ENCODE measurements at places on chromosomes 6 and 20.

- DNase-seq = no peak
Observed at GRCh38 chr20:50636601-50637540, 54.5 kb downstream of the RIPOR3 start.

GRCh38 chr20:40019510-40019909 is 669.5 kb downstream of the MAFB start:
- DNase-seq = no peak

GRCh38 chr20:60008130-60008808 is 50.0 kb downstream of the CDH26 start:
- no peak for DNase-seq

- no peak for DNase-seq
Observed at GRCh38 chr6:154613137-154613676, 102.7 kb upstream of the CNKSR3 start.

DNA sequence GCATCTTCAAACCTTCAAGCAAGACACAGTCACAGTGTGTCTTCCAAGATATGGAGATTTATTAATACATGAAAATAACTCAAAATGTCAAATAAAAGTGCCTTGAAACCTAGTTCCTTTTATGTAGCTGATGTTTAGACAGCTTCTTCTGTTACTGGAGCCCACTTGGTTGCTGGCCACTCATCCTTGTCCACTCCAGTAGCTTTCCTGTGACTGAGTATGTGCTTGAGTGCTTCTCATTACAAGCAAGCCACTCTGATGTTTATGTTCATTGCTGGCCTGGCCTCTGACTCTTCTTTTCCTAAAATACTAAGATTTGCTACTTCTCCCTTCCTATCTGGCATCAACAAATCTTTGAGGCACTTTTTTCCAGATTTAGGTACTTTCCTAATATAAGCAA is 545.2 kb upstream of the MAN1A1 start:
- no peak for DNase-seq

GRCh38 chr6:1535295-1535694 is 74.4 kb upstream of the FOXC1 start:
- no peak for DNase-seq

GRCh38 chr6:54415517-54415916 is 107.3 kb downstream of the TINAG start:
- DNase-seq = no peak

DNA sequence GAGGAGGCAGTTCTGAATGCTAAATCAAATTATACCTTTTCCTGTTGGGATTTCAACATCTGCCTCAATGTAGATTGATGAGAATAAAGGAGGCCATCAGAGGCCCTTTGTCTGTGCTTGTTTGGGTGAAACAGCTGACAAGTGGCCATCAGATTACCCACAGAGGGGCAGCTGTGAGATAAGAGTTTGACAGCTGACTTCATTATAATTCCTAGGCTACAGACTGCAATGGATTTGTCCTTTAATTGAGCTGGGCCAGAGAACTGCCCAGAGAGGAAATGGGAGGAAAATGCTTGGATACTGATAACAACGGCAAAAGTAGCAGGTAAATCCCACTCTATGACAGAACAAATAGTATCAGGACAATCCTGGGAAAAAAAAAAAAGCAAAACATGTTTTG is 649.4 kb downstream of the HDGFL1 start:
- DNase-seq = no peak

GRCh38 chr20:59062081-59062480 is 19.5 kb upstream of the PRELID3B start:
- no peak for DNase-seq

- no peak for DNase-seq
Observed at GRCh38 chr6:105227295-105227767, 47.5 kb upstream of the POPDC3 start.

GRCh38 chr6:163564534-163564933 is 150.0 kb downstream of the QKI start:
- DNase-seq = no peak

DNA sequence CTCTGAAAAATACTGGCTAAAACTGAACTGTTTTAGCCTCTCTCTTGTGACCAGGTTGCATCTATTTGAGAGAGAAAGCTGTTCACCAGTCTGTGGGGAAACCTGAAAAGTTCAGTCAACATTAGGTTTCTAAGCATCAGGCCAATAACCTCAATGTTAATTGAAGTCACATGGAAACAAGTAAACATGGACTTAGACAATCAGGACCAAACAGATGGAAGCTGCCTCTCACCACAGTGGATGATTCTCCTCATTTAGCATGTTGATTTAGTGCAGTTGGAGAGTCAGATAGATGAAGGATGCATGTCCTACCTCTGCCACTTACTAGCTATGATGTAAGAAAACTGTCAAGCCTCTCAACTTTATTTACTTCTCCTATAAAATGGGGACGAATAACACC is 18.2 kb downstream of the SCGN start:
- DNase-seq = no peak

DNA sequence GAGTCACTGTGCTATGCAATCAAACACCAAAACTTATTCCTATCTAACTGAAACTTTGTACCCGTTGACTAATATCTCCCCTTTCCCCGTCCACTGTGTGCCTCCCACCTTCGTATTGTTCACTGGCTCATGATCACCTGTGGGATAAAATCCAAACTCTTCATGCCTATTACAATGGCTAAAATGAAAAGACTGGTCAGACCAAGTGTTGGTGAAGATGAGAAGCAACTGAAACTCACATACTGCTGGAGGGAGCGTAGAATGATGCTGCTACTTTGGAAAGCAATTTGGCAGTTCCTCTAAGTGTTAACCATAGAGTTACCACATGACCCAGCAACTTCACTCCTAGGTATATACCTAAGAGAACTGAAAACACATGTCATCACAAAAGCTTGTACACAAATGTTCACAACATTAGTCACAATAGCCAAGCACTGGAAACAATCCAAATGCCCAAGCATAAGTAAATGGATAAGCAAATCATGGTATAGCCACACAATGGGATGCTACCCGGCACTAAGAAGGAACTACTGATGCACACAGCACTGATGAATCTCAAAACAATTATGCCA is 13.1 kb downstream of the RPS10 start:
- no peak for DNase-seq

DNA sequence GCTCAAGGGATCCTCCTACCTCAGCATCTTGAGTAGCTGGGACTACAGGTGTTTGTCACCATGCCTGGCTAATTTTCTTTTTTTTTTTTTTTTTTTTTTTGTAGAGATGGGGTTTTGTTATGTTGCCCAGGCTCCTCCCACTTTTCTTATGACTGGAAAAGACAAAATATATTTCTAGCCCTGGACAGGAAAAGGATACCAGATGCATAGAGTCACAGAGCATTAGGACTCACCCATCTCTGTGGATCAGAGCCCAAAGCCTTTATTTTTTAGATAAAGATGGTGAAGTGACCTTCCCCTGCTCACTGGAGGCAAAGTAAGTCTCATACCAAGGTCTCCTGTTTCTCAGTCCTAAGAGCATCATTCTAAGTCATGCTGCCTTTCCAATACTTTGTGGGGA is 3.4 kb downstream of the TRIM10 start:
- no peak for DNase-seq

GRCh38 chr6:45987856-45988255 is 27.8 kb downstream of the CLIC5 start:
- no peak for DNase-seq

GRCh38 chr6:166162599-166163342 is 4.9 kb downstream of the TBXT start:
- DNase-seq = no peak

DNA sequence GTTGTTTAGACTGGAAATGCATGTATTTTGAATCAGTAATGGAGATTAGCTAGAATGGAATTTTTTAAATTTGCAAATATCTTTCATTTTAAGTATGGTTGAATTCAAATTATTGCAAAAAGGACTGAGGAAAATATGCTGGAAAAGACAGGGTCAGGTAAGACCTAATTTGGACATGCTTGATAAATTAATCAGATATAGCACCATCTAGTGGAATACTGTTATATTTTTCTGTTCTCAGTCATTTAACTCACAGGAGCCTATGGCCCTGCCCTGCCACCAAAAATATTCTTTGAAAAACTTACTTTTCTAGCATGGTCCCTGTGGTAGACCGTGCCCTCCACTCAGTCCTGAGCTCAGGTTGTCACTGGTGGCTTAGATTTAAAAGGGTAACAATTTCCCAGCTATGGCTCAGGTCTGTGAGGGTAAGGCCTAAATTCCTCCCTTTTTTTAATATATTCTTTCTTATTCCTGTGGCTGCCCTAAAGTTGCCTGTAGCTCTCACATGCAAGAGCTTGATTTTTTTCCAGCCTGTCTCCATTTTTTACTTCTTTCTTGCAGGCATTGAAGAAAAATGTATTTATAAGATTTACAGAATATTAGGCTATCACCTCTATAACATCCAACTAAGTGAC is 25.3 kb upstream of the KIAA1586 start:
- DNase-seq = no peak

DNA sequence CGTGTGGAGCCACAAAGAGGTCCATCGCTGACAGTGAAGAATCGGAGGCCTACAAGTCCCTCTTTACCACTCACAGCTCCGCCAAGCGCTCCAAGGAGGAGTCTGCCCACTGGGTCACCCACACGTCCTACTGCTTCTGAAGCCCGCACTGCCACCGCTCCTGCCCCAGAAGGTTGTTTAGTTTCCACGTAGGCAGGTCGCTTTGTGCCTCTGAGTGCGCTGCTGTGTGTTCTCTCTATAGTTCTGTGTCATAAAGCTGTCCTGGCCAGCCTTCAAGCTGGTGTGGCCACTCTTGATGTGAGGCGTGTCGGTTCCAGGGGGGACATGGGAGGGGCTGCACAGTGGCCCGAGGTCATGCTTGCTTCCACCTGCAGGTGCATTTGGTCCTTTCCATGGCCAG is 6.4 kb upstream of the FAM209A start:
- DNase-seq = no peak

GRCh38 chr6:90976341-90976740 is 389.5 kb upstream of the MAP3K7 start:
- DNase-seq = no peak

- DNase-seq = no peak
Observed at GRCh38 chr6:98716341-98716740, 118.0 kb upstream of the POU3F2 start.

DNA sequence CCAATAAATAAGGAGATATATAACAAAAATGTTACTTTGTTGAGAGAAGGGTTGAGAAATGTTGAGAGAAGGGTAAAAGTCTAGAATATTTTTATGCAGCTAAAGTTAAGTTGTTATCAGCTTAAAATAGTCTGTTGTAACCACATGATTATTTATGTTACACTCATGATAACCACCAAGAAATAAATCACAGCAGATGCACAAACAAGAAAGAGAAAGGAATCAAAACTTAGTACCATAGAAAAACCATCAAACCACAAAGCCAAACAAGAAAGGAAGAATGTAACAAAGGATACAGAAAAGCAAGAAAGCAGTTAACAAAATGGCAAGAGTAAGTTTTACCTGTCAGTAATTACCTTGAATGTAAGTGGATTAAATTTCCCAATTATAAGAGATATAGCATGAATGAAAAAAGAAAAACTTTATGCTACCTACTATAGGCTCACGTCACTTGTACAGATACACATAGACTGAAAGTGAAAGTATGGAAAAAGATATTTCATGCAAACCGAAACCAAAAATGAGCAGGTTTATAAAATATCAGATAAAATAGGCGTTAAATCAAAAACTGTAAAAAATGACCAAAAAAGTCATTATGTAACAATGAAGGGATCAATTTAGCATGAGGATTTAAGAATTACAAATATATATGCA is 93.6 kb downstream of the STXBP5 start:
- no peak for DNase-seq

DNA sequence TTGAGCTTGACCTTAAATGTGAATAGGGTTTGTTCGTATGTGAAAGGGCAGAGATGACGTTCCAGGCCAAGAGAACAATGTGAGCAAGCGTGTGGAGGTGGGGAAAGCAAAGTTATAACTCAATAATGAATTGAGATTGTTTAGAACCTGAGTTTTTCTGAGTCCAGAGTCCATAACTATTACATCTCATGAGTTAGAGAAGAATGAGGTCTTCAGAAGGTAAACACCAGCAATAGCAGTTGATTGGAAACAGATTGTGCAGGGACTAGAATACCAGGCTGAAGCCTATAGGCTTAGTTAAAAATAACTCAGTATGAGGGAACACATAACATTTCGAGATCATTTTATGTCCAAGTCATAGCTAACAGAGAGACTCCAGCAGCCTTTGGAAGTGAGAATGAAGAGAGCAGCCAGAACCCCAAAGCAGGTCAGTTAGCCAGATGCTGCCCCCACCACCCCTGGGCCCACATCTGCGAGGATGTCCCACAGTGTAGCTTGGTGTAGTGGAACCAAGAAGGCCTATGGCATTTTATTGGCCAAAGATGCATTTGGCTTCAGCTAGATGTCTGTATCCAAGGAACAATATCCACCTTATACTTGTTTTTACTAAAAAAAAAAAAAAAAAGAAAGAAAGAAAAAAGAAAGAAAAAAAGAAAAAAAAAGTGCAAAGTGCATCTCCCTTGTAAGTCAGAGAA is 121.7 kb downstream of the TNFRSF21 start:
- DNase-seq = no peak

GRCh38 chr20:46423342-46423741 is 16.9 kb upstream of the ELMO2 start:
- DNase-seq = no peak

DNA sequence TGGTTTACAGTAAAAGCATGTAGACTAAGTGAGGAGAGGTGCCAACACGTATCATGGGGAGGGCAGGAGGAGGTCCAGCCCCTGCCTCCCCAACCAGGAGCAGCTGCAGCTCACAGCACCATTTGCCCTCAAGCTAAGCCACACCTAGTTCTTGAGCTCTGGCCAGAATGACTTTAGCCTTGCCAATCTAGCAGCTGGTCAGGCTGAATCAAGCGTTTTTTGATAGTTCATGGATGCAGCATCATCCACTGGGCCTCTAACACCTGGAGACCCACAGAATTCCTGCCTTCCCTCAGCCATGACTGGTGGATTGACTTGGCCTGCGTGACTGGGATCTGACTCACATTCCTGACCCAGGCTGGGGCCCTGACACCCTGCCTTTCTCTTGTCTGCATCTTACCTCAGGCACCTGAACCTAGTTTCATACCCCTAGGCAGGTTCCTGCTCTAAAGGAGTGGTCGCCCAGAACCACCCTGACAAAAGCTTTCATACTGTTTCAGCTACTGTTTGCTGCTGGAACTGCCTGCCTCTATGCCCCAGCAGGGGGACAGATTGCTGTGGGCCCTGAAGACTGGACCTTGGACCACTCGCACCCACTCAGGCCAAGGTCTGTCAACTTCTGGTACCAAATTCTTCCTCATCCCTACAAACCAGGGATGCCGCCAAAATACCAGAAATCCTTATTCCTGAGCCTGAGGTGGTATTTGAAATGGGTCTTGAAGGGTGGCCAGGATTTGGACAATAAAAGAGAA is 122.3 kb downstream of the QRSL1 start:
- no peak for DNase-seq

- no peak for DNase-seq
Observed at GRCh38 chr6:166573511-166574216, 12.8 kb downstream of the RAMACL start.

Measured in left cardiac atrium (tissue), 4 donors.